Stimulated activated CD4-positive, alpha-beta T cell treated with anti-CD3 and anti-CD28 coated beads, TNF-alpha, amount 100 ng/mL, for 4 hours (primary cell): ENCODE measurements at places on chromosomes 5 and 9.
A peak's percentile ranks its signal among the peaks of the same experiment; 100 is the strongest.

- no peak for DNase-seq
These were observed 6.6 kb upstream of the IER5L start for GRCh38 chr9:129184596-129185122.

- no peak for DNase-seq
These were observed 425.7 kb downstream of the TMEM38B start for GRCh38 chr9:106120071-106120470.

DNA sequence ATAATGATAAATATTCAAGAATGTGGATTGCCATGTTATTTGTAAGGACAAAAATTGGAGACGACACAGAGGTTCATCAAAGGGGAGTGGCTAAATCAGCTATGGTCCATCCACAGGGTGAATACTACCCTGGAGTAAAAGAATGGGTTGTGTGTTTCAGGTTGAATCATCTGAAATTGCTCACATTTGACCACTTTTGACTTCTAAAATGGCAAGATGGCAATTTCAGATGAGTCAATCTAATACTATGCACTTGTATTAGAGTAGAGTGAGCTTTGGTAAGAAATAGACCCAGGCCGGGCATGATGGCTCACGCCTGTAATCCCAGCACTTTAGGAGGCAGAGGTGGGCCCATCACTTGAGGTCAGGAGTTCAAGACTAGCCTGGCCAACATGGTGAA, 131.8 kb downstream of the GAPVD1 start:
- DNase-seq, result no peak

DNA sequence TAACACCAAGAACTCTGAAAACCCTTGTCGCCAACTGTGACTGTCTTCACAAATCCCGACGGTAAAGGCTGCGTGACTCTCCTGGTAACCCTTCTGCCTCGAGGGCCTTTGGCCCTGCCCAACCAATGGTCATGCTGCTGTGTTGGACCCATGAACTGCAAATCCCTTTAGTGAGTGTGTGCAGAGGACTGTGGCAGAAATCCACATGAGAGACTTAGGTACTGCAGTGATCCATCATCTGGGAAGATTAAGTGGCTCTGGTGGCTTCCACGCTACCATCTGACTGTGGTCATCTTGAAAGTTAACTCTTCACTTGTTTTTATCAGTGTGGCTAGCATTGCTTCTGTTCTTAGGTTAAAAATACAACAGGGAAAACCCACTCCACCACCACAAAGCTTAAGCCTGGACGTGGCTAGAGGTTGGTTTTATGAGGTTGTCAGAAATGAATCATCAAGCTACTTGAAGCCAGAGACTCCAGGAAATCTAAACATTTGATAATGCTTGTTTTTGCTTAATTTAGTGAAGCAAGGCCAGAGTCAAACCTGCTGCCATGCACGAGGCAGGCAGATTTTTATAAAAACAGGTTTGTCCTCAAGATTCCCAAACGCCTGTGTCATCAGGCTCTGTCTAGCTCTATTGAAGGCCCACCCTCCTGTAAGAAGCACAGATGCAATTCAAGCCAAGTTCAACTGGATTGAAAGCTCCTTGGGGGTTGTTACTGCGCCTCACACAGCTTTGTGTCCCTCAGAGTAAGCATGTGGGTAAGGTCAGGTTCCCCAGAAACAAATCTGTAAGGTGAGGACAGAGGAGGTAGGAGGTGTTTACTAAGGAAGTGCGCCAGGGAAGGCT, 52.7 kb upstream of the ERCC6L2 start:
- no peak for DNase-seq

DNA sequence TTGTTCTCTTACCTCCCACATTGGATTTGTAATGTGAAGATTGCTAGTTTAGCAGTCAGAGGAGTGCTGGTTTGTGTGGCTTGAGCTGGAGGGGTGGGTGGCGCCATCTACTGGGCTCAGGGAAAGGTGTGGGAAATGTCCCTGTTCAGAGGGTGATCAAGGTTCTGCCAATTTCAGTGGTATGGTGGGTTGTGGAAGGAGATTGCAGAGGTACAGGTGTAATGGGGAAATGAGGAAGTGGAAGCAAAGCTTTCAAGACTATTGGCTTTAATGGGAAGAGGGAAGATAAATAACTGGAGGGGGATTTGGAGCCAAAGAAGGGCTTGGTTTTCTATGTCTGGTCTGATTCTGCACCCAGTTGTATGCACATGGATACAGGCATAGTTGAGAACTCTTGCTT, 76.4 kb downstream of the OSMR start:
- peak; percentile 9 for DNase-seq

- DNase-seq, result no peak
These were observed 45.7 kb upstream of the JMY start for GRCh38 chr5:79190235-79190529.

DNA sequence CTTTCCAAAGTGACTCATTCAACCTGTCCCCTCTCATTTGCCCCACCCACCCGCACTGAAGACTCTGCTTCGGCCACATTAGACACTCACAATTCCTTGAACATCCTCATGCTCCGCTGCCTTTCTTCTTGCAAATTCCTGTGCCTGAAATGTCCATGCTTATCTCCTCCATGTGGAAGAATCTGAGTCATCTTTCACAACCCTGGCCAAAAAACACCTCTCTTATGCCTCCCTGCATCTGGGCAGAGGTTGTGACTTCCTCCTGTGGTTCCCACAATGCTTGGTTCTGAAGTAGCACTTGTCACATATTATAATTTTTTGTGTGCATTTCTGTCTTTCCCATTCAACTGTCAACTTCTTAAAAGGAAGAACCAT, 238.6 kb downstream of the ENC1 start:
- no peak for DNase-seq

GRCh38 chr9:26975728-26976707, 19.8 kb downstream of the IFT74 start:
- no peak for DNase-seq

GRCh38 chr5:169703813-169704212, 66.7 kb downstream of the DOCK2 start:
- DNase-seq, result no peak

GRCh38 chr9:6716766-6717165, 41.0 kb upstream of the KDM4C start:
- no peak for DNase-seq

GRCh38 chr9:80449513-80449912, 877.7 kb downstream of the TLE4 start:
- no peak for DNase-seq

DNA sequence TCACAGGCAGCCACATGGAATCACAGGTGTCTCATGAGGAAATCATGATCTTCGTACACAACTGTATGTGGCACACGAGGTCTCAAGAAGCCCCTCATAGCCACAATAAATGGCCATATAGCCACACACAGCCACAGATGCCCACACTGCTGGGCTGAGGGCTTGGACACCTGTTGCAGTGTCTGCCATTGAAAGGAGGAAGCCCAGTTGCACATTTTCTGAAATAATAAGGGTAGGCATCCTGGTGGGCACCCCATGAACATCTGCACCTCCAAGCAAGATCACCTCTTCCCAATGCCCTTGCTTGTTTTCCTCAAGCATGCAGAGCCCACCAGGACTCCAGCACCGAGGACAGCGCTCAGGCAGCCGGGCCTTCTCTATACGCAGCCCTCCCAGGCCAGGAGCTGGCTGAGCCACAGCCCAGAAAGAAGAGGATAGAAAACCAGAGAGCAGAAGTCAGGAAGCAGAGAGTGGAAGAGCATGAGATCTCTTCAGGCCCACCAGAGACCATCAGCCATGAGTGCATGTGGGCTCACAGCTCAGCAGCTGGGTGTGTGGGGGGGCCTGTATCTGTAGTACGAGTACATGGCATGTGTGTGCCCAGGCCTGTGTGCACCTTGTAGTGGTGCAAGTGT, 1.0 kb upstream of the ACSL6 start:
- no peak for DNase-seq

DNA sequence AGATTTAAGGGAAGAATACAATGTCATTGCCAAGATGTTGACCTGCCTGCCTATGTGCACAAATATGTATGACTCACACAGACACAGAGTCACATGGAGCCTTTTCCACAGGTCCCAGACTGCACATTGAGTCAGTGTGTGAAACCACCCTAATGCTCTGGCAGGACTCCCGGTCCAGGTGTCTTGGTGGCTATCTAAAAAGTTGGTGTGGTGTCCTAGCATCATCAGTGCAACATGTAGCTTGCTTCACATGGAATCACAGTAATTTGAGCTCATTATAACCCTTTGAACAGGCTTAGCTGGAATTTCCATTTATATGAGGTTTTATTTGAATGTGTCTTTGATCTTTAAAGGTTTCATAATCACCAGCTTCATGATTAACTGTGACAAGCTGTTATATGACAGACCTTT, 10.7 kb downstream of the IFNA5 start:
- DNase-seq, result no peak

DNA sequence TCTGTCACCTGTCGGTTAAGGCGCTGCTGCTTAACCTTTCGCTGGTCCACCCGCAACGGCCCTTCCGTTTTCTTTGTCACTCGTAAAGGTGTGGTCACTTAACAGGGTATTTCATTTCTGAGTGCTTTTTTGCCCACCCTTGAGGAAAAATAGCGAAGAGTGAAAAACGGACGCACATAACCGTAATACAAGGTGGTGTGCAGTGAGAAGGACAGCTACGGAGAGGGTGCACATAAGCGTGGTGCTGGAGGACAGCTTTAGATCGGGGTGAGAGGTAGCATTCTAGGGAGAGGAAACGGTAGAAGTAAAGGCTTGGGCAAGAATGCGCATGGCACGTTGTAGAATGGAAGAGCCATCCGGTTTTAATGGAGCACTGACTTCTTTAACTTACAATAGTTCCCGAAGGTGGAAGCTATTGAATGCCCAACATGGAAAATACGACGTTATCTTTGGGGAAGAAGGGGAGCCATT, 761 bp downstream of the CCT5 start:
- DNase-seq, result no peak

- no peak for DNase-seq
These were observed 22.8 kb upstream of the RGMB start for GRCh38 chr5:98750693-98751092.

DNA sequence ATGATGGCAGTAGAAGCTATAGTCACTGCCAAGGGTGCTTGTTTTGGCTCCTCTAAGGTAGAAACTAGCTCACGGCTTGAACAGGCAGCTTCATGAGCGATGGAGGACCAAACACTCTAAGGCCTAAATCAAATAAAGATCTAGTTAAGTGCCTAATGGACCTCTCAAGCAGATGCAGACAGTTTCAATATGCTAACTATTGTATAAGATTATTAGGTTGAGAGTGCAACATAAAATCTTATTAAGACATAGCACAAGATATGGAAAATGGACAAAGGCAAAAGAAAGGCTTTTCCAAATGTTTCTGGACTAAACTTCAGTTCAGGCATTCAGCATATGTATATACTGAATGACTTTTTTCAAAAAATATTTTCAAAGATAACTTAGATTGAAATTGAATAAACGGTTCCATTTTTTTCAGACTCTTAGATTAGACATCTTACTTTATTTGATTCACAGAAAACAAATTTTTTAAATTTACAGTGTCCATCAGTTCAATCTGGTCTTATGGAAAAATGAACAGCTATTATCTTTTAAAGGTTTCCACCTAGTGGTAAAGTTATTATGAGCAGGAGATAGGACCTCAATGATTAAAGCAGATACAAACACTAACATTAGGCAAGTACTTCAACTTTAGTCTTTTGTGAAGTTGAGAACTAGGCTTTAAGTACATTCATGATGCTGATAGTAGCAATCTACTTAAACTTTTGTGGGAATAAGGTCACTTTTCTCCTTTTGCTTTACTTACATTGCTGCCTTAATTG, 1167.7 kb downstream of the MAT2B start:
- no peak for DNase-seq

GRCh38 chr9:135414293-135414692, 65.3 kb upstream of the PPP1R26 start:
- no peak for DNase-seq

- no peak for DNase-seq
These were observed 68.3 kb downstream of the COX7C start for GRCh38 chr5:86686046-86686445.

DNA sequence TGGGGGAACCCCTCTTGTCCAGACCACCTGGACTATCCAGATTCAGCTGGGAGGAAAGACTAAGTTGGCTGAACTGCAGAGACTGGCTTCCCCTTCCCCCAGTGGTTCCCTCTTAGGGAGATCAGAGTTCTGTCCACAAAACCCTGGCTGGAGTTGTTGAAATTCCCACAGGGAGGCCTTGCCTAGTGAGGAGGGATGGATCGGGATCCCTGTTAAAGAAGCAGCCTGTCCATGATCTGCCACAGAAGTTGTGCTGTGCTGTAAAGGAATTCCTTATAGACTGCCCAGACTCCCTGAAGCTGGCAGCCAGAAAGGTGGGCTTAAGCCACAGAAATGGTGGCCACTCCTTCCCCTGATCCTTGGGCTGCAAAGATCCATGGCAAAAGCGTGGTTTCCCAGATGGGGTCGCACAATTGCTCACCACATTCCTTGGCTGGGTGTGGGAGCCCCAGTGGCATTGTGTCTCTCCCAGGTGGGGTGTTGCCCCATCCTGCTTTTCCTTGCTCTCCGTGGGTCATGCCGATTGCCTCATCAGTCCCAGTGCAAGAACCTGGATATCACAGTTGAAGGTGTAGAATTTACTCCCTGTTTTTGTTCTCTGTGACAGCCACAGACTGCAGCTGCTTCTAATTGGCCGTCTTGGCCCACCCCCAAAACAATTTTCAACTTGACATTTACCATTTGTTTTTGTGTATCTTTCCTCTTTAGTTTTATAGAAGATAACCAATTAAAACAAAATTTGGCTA, 342.4 kb downstream of the FGF10 start:
- DNase-seq, result no peak

- no peak for DNase-seq
These were observed 56.9 kb upstream of the SMIM23 start for GRCh38 chr5:171728686-171729085.
